COLO829 (cell line): ENCODE measurements at places on chromosomes 16 and 17.

- DNase-seq, result peak; percentile 66
These were observed 456.2 kb upstream of the DYNLRB2 start for GRCh38 chr16:80084614-80085013.

DNA sequence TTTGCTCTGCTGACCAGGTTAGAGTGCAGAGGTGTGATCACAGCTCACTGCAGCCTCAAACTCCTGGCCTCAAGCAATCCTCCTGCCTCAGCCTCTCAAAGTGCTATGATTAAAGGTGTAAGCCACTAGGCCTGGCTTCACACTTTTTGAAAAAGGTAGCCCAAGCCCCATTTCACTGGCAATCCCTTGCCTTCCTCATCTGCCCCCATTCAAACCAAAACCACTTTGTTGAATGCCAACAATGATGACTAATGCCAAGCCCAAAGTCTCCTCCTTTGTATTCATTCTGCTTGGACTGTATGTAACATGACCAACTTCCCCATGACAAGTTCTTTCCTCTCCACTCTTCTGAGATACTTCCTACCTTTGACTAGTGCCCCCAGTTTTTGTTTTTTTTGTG lies 33.1 kb downstream of the N4BP1 start:
- DNase-seq, result no peak

DNA sequence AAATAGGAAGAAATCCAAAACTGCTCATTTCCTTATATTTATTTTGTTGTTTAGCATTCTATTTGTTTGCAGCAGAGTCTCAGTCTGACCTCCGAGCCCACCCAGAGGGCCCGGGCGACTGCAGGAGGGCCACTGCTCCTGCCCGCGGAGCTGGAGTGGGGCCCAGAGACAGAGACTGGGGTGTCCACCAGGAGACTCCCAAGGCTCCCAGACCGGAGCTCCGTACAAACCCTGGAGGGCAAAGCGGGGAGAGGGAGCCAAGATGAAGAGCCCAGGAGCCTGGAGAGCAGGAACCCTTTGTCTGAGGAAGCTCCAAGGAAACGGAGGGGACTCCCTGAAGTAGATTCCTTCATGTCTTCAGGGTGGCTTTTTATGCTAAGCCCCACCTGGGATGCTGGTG lies 57.9 kb downstream of the AXIN2 start:
- DNase-seq, result no peak

- no peak for DNase-seq
These were observed 49.8 kb upstream of the CHMP6 start for GRCh38 chr17:80941743-80942422.

GRCh38 chr16:79283578-79283977 lies 317.0 kb downstream of the MAF start:
- DNase-seq, result no peak

- DNase-seq, result no peak
These were observed 4.2 kb downstream of the MSI2 start for GRCh38 chr17:57260325-57261083.

- DNase-seq, result no peak
These were observed 60.2 kb downstream of the CCDC182 start for GRCh38 chr17:57684711-57685498.

GRCh38 chr17:36947922-36948716 lies 635 bp upstream of the AATF start:
- no peak for DNase-seq

DNA sequence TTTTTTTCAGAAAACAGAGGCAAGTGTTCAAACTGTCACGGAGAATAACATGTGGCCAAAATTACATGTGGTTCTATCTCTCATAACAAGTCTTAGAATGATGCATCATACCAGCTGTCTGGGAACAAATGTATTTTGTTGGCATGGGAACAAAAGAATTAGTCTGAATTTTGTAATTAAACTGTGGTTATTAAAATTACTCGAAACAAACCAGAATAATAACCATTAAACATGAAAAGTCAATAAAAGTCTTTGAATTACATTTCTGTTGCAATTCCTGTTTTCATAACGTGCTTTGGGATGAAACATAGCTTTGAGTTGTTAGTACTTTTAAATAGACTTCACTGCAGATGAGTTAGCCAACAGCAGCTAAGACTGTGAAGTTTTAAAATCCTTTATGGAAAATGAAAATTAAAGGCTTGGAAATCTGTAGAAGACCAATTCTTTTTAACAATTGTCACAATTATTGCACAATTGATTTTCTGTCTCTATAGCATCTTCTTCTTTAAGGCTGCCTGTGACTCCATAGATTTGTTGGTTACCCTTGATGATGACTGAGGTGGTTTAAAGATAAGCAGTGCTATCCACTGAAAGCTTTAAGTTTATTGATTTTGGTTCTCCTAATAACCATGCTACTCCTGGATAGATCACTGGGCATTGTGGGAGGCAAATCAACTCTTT lies 117.9 kb upstream of the AXIN2 start:
- no peak for DNase-seq

DNA sequence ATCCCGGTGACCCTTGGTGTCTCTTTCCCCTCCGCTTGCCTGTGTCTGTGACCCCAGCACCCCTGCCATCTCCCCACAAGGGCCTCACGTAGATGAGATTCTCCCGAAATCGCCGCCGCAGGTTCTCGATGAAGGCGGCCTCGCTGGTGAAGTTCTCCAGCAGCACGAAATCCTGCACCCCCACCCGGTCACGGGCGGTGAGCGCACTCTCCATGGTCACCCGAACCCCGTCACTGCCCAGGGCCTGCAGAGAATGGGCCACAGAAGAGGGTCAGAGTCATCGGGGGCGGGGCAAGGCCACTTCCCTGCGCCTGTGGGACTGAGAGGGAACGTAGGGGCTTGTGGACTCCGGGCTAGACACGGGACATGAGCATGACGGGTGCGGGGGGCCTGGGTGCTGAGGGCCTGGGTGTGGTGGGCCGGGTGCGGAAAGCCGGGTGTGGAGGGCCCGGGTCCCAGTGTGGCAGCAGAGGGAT lies 8.4 kb downstream of the MYO1C start:
- DNase-seq, result no peak

DNA sequence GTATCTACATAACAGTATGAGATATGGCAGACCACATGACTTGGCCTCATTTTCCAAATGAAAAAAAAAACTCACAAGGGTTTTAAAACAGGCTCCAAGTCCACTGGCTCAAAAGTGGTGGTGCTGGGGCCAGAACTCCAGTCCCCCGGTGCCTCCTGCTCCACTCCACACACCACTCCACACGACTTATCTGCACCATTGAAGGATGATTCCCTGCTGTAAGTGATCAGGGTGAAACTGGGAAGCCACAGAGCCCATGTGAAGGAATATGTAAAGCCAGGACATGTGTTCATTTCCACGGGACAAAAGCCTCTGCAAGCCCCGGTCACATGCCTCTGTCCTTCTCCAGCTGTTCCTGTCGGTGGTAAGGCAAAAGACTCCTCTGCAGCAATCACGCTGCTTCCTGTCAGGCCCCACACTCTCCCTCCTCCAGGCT lies 97.2 kb downstream of the ZNF18 start:
- DNase-seq, result no peak

- DNase-seq, result no peak
These were observed 492.5 kb upstream of the SOX9 start for GRCh38 chr17:71628306-71628705.

DNA sequence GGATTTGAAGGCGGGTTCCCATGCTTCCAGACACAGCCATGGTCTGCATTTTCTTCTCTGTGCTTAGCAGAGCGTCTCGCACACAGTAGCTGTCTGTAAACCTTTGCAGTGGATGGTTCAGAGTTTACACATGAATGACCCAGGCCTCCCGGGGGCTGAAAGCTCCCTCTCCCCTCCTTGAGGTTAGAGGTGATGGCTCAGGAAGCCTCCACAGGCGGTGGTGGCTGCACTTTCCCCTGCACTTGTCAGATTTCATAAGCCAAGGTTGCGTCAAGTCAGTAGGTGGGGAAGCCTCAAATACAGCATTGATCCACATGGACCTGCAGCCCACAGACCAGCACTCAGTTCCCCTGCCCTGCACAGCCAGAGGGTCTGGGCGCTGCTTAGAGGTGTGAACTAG lies 211.9 kb downstream of the KATNIP start:
- DNase-seq, result no peak

GRCh38 chr16:64507240-64508024 lies 614.4 kb downstream of the CDH11 start:
- DNase-seq, result no peak

GRCh38 chr17:33871720-33872540 lies 383.2 kb upstream of the CCL2 start:
- DNase-seq, result no peak

- no peak for DNase-seq
These were observed 79.0 kb downstream of the AMFR start for GRCh38 chr16:56346131-56346890.

DNA sequence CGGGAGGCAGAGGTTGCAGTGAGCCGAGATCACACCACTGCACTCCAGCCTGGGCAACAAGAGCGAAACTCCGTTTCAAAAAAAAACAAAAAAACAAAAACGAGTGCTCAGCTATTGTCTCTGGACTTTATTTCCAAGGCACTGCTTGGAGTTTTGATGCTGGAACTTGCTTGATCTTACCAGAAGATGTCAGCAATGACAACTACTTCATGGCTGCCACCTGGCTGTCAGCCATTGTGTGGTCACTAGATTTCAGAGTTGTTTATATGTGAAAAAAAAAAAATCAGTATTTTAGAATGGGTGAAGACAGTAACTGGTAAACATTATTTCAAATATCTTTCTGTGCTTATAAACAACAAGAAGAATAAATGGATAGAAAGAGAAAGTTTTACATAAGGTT lies 26.3 kb upstream of the OR4D1 start:
- peak; percentile 35 for DNase-seq
